ENCODE measurements at places on chromosomes 5 and 9.

GRCh38 chr5:107968406-107968843 lies 297.7 kb upstream of the EFNA5 start:
- no peak for DNase-seq

GRCh38 chr9:108272349-108272899 lies 583.4 kb downstream of the ACTL7B start:
- no peak for DNase-seq

GRCh38 chr5:140275837-140276236 lies 27.1 kb downstream of the PFDN1 start:
- no peak for DNase-seq

- no peak for DNase-seq
These were observed 24.0 kb downstream of the ZDHHC11B start for GRCh38 chr5:760363-761058.

DNA sequence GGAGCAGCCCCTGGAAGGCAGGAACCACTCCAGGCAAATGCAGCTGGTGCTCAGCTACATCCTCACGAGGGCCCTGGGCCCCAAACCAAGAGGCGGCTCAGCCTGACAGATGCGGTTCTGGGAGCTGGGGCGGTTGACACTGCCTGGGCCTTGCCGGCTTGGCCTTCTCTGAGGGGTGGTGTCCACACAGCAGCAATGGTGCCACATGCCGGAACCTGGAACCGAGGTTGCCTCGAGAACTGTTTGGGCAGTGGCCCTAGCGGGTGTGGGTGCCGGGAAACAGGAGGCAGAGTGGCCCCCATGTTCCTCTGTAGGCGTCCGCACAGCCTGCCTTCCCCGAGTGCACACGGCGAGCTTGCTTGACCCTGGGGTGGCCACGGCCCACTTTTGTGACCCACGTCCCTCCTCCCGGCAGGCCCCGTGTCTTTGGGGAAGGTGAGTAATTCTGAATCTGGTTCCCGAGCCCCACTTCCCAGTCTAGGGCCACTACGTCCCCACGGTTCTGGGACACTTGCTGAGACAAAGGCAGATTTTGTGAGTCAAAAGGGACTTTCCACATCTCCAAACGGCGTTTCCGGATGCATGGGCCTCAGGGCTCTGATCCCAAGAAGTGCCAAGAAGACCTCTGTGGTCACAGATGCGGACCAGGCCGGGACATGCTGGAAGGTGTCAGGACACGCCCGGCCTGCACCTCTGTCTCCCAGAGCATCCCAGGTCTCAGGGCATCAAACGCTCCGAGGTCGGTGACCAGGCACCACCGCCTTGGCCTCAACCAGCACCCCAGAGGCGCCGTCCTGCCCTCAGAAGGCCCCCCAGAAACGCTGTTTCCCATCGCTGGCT lies 27.7 kb upstream of the SLC12A7 start:
- DNase-seq, result no peak

GRCh38 chr5:109986726-109987125 lies 297.0 kb downstream of the MAN2A1 start:
- no peak for DNase-seq

GRCh38 chr5:61322738-61323725 lies 9.0 kb upstream of the ZSWIM6 start:
- no peak for DNase-seq

GRCh38 chr5:93088592-93089389 lies 492.2 kb downstream of the NR2F1-AS1 start:
- no peak for DNase-seq
